ENCODE measurements at places on chromosomes 3 and 15. TPM values are rescaled to one million over a fixed set of nuclear protein-coding genes. Genes with fewer than 3 reads are reported as not detected.

OSTN gene
- total RNA-seq, result under 0.01 TPM

TRPM7 gene
- 41.6 TPM for total RNA-seq

NANOGP8 gene
- not detected for total RNA-seq

ARGFX gene
- not detected for total RNA-seq
